Left forelimb (tissue), 1 donor: ENCODE measurements at places on chromosomes 12 and 14.

DNA sequence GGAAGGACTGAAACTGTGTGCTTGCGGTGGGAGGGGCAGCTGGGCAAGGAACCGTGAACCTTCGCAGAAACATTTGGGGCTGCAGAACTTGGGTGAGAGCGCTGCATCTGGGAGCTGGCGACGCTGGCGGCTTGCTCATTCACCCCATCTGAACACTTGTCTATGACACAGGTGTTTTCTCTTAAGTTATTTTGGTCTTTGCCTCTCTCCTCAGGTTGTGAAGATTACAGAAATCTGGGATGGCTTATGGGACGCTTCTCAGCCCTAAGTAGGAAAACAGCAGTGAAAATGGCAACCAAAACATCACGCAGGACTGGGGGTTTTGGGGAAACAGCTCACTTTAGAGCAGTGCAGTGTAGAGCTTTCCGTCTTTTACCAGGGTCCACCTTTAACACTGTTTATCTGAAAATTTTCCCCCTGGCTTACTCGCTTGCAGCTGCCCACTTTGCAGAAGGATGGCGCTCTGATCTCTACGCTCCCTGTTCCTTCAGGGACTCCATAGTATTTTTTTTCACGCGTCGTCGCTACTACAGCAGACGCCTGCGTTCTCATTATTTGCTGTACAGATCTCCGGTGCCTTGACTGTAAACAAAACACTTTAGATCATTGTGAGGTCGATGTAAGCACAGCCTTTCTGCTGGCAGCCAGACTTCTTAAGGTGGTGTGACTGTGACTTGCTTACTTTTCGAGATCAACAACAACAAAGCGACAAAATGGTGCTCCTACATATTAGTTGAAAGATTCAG, 2.7 kb upstream of the CDKN1B start:
- no peak for DNase-seq

- no peak for DNase-seq
These were observed 115.4 kb downstream of the ADAMTS20 start for GRCh38 chr12:43436597-43436996.

GRCh38 chr14:68341411-68342212, 451.3 kb downstream of the ZFP36L1 start:
- DNase-seq: no peak

DNA sequence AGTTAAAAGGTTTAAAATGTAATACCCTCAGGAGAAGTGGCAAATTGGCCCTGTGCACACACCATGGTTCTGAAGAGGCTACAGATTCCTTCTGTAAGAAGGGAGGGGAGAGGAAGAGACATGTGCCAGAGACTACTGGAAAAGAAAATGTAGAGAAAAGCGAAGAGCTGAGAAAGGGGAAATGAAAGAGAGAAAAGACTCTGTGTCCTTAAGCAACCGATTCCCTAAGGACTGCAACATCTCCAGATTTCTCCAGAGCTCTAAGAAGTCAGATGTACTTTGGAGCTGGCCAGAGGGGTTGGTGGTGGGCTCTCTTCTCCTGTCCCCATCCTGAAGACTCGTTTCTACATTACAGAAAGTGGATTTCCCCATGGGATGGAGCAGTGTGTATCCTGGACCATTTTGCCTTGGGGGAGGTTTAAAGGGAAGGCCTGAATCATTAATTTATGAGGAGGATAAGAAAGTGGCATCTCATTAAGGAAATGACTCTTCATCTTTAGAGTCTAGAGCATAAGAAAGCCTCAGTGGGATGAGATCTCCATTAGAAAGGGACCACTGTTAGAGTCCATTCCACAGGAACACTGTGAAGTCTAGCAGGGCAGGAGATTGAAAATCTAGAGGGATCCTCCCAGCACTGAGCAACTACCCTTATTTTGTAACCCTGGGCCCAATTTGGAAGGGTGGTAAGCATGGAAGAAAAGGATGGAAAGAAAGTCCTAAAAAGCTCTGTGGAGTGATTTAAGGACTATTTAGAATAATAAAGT, 45.5 kb upstream of the FUT8 start:
- no peak for DNase-seq

DNA sequence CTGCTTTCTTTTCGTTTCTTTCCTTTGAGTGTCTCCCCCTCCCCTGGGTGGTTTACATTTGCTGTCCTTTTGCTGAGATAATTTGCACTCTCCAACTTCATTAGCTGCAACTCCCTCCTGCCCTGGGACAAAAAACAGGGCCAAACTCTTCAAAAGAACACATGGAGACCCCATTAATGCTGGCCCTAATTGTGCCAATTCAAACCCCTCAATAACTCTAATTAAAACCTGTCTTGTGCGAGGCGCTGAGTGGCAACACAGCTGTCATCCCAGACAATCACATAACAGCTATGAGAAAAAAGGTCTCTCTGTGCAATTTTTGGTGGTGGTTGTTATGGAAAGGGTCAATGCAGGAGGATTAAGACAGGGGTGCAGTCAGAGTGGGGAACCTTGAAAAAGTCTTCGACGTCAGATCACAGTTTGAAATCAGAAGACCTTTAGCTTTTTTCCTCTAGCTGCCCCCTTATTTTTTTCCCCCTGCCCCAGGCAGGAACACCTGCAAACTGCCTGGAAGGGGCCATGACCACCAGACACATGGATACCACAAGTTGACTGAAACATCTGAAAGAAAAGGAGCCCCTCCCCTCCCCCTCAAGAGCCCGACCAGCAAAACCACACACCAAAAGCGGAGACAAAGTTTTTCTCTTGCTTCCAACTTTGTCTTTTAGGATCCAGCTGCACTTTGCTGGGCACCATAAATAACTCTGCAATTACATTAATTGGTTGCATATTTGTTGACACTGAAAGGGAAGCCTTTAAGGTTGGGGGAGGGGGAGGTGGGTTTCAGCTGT, 26.5 kb upstream of the SMOC1 start:
- DNase-seq: no peak

DNA sequence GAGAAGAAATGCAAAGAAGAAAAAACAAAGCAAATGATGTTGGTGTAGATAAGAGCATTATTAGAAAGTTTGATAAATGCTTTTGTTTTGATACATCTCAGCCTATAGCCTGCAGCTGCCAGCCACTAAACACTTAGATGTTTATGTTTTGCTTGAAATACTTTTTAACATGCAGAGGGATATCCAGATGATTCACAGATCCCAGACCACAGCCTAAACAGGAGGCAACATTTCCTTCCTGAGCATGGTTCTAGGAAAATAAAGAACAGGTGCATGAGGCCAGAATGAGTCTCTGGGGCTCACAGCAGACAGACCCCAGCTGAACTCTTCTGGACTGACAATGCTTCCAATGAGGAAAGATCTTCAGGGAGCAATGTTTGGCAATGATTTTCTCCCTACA, 103.7 kb upstream of the EEA1 start:
- no peak for DNase-seq

DNA sequence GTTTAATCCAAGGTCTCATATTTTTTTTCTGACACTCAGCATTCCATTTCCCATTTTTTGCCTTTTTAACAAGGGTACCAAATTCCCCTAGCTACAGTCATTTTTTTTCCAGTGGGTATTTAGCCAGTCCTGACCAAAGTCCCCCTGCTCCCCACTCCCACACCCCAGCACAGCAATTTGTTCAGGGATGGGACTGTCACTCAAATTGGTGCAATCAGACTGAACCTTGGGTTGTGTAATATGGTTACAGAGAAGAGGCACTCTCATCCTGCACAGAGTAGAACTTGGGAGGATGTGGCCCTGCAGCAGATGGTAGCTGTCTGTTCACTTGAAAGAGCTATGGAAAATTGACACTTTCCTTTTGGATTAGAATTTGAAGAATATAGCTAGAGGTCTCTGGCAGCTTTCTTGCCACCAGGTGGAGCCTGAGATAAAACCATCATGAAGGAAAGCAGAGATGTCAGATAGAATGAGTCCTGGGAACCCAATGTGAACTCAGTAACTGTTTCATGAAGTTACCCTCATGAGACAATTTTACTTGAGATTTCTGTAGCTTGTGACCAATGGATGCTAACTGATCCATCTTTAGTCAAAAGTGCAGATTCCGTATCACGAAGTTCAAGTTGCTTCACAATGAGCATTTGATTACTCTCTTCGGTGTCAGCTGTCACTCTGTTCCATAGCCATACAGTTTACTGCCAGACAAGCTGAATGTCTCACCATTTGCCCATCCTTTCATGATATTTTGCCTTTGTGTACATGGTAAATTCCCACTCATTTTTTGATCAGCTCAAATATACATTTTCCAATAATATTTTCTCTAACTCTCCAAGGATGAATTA, 394.0 kb upstream of the SYT1 start:
- DNase-seq: no peak

- DNase-seq: no peak
These were observed 40.5 kb upstream of the USP44 start for GRCh38 chr12:95591731-95592130.

DNA sequence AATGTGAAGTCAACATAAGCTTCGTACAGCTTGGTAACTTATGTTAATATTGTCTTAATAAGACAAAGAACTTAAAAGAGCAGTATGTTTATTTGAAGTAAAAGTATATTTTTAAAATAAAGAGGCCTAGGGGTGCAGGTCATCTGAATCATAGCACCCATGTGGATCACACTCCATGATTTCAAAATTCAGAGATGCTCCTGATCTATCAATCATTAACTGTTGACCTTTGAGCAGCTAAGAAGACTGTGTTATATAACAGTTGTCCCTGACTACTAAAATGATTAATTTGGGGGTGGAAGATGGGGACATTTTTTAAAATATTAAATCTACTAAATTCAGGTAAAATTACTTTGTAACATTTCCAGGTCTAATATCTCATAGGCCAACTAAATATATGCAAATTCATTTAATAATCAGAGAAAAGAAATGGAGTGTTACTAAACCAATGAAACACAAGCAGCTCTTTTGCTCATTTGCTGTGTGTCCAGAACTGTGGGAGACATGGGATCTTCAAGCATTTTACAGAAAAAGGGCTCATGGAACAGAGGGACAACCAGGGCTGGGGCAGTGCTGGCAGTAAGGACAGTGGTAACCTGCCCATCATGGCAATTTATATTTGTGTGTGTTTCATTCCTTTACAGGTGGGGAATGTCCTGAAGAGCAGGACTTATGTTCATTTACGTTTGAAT, 120.7 kb upstream of the PCED1B start:
- no peak for DNase-seq

- DNase-seq: no peak
These were observed 78.1 kb upstream of the NOS1 start for GRCh38 chr12:117439531-117440001.

GRCh38 chr14:21475767-21476522, 814 bp downstream of the RAB2B start:
- no peak for DNase-seq

DNA sequence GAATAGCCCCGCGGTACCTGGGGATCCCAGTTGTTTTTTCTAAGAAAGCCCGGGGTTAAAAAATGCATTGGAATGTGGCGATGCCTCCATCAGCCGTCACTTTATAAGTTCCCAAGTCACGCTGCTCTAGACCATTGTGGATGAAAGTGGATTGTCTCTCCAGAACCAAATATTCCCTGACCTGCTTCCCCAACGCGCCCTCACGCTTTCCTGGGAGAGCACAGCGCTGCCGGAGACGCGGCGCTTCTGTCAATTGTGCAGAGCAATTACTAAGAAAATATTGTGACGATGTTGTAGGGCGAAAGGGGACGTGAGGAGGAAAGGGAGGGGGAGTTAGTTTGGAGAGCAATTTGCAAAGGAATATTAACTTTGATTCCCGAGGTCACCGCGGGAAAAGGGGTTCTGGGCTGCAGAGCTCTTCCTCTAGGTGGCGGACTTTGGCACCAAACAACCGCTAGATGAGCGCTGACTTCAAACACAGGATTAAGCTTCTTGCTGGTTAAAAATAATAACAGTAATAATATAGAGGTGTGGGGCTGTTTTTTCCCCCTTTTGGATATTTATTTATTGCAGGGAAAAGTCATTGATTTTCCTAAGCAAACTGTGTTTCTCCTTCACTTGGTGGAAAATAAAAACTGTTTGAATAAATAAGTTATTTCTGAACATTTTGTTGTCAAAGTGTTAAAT, 9.6 kb upstream of the FOXG1 start:
- DNase-seq: peak; percentile 62

DNA sequence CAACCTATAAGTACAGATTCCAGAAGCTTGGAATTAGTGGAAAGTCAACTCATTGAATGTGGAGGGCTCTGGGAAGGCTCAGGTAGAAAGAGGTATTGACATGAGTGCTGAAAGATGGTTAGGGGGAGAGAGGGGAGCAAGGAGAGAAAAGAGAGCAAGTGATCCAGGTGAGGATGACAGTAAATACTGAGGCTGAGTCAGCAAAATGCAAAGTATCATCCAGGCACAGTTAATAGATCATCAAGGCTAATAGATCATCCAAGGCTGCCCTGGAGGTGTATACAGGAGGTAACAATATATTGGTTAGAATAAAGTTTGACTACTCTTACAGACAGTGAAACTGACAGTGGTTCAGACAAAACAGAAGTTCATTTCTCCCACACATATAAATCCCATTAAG, 100.5 kb downstream of the TBX5 start:
- no peak for DNase-seq

- DNase-seq: no peak
These were observed 4.8 kb downstream of the EMG1 start for GRCh38 chr12:6975297-6976032.

- DNase-seq: no peak
These were observed 17.1 kb downstream of the SLC11A2 start for GRCh38 chr12:51009056-51009440.

GRCh38 chr12:104297477-104298113, 5.9 kb upstream of the EID3 start:
- DNase-seq: no peak

GRCh38 chr14:104147346-104148125, 9.1 kb downstream of the KIF26A start:
- DNase-seq: no peak

DNA sequence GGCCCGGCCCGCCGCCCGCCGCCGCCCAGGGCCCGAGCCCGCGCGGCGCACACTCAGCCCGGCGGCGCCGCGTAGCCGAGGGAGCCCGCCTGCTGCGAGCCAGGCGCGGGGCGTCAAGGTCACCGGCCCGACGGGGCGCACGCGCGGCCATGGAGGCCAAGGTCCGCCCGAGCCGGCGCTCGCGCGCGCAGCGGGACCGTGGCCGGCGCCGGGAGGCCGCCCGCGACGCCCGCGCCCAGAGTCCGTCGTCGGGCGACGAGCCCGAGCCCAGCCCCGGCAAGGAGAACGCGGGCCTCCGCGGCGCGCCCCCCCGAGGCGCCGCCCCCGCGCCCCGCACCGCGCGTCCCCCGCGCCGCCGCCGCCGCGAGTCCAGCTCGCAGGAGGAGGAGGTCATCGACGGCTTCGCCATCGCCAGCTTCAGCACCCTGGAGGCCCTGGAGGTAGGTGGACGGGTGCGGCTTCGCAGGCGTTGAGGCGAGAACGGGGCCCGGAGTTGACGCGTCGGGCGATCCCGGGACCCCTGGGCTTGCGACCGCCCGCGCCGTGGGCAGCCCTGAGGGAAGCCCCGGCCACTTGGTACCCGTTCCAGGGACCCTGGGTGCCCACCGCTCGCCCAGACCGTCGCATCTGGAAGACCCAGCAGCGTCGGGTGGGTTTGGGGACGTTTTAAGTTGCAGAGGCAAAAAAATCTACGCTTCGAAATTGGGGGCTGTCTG, 629 bp downstream of the FBRSL1 start:
- DNase-seq: no peak
